ENCODE measurements at places on chromosomes 3 and 15.

GRCh38 chr3:171811295-171811912, 1.1 kb upstream of the PLD1 start:
- no peak for DNase-seq

- no peak for DNase-seq
Observed at GRCh38 chr3:190003068-190003467, 117.6 kb downstream of the P3H2 start.

DNA sequence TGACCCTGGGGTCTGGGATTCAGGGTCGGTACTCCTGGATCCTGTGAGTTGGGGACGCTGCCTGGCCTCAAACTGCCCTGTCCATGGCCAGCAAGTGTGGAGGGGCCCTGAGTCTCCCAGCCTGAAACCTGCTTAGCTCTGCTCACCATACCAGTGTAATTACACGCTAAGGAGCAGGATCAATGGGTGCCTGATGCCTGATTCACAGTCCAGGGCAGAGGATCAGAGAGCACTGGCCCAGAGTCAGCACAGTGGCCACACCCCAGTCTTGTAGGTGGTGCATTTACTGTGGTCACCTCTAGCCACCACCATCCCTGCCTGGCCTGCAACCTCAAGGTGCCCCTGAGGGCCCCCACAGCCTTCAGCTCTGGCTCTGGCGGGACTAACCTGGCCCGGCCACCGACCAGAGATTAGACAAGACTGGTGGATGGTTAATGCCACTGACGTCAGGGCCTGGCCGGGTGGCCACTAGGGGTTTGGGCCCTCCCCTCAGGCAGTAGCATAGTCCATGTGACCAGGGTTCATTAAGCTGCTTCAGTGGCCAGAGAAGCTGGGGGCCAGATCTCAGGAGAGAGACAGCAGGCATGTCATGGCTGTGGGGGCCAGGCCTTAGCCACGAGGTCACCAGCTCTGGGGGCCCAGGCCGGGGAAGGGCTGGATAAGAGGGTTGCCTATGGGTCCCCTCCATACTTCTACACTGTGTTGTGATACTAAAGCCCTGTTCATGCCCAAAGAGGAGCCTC, 3.3 kb upstream of the SLC38A3 start:
- DNase-seq: no peak

GRCh38 chr3:104989878-104990277, 376.8 kb upstream of the ALCAM start:
- DNase-seq: peak; percentile 28
